ENCODE measurements at places on chromosomes 12 and 14. TPM values are rescaled to one million over a fixed set of nuclear protein-coding genes. Genes with fewer than 3 reads are reported as not detected.

DNA sequence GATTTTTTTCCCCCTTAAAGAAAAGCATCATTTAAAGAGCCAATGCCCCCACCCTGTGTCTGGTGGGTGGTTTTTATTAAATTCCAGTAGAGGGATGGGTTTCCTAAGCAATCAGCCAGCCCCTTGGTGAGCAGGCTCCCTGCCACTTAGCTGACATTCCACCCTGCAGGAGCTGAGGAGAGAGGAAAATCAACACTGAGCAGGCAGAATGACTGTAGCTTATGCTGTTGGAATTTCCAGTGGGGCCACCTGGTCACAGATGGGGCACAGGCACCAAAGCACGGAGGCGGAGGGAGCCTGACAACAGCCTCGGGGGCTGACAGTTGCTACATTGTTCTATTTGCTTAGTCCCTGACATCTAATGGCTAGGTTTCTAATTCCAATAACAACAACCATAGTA is 127.7 kb downstream of the TMEM30B start:
- peaks cover 43% of the 10 kb centered on the region for H3K4me1 ChIP-seq
- DNase-seq: no peak
- no peaks in the 10 kb centered on the region for H3K36me3 ChIP-seq
- no peak overlapping the region for H3K27ac ChIP-seq

GRCh38 chr14:104863131-104863862 is 1.8 kb upstream of the CEP170B start:
- H3K27me3 ChIP-seq: no peaks in the 10 kb centered on the region
- no peak for DNase-seq
- no peak overlapping the region for H3K27ac ChIP-seq
- peak overlapping the region; percentile 44 for H3K4me3 ChIP-seq

DNA sequence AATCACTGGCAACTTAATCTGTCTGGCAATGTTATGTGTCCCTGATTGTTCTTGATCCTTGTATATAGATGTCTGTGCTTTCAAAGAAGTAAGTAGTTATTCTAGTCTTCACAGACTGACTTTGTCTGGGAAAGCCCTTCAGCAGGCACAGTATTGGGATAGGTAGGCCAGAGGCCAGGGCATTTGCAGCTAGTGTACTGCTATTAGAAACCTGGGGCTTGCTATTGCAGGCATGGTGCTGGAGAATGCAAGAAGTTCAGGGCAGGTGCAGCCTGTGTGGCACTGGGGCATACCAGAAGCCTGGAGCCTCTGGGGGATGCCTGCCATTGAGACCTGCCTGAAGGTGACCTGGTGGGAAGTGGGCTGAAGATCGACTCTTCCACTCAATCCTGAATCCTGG is 96.3 kb downstream of the TMTC3 start:
- no peak overlapping the region for H3K4me3 ChIP-seq
- H3K4me1 ChIP-seq: no peaks in the 10 kb centered on the region
- H3K27me3 ChIP-seq: no peaks in the 10 kb centered on the region
- no peaks in the 10 kb centered on the region for H3K36me3 ChIP-seq

- H3K4me3 ChIP-seq: no peak overlapping the region
- no peak overlapping the region for H3K27ac ChIP-seq
- H3K4me1 ChIP-seq: no peaks in the 10 kb centered on the region
- no peaks in the 10 kb centered on the region for H3K36me3 ChIP-seq
- no peaks in the 10 kb centered on the region for H3K27me3 ChIP-seq
Observed at GRCh38 chr12:18643681-18644080, 94.1 kb downstream of the PLCZ1 start.

DNA sequence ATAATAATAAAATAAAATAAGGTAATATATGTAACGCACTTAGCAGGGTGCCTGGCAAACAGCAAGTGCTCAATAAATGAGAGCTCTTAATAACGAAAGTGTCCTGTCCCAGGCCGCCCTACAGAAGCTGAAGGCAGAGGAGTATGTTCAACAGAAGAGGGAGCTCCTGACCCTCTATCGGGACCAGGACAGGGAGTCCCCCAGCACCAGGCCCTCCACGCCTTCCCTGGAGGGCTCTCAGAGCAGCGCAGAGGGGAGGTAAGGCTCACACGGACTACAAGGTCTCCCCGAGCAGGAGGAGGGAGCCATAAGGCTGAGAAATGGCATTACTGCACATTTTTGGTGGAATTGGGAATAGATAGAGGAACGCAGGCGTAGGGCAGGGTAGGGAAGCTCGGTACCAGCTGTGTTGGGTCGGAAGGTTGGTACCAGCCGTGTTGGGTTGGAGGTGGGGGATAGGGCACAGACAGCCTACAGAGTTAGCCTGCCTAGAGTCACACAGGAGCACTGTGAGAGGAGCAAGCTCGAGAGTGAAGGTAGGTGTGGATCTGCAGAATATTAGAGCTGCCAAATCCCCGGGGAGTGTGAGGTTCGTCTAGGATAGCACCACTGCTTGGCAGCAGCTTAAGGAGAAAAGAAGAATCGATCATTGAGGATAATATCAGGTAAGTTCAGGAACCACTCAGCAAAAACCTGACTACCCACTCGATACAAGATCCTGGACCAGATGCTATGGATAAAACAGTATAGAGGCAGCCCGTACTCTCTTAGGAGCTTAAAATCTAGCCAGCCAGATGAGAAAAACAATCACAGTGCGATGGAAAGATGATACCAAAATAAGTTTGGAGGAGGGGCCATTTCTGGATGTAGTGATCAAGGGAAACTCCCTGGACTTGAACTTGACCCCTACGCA is 15.3 kb downstream of the TNFRSF1A start:
- H3K4me3 ChIP-seq: no peak overlapping the region
- DNase-seq: no peak
- no peaks in the 10 kb centered on the region for H3K4me1 ChIP-seq
- H3K27ac ChIP-seq: peak overlapping the region; percentile 99
- peaks cover 44% of the 10 kb centered on the region for H3K36me3 ChIP-seq

- no peak for DNase-seq
- no peaks in the 10 kb centered on the region for H3K36me3 ChIP-seq
- H3K27ac ChIP-seq: no peak overlapping the region
- no peaks in the 10 kb centered on the region for H3K27me3 ChIP-seq
- no peaks in the 10 kb centered on the region for H3K4me1 ChIP-seq
- H3K4me3 ChIP-seq: peak overlapping the region; percentile 44
Observed at GRCh38 chr14:59869381-59870255, 958 bp downstream of the RTN1 start.

DNA sequence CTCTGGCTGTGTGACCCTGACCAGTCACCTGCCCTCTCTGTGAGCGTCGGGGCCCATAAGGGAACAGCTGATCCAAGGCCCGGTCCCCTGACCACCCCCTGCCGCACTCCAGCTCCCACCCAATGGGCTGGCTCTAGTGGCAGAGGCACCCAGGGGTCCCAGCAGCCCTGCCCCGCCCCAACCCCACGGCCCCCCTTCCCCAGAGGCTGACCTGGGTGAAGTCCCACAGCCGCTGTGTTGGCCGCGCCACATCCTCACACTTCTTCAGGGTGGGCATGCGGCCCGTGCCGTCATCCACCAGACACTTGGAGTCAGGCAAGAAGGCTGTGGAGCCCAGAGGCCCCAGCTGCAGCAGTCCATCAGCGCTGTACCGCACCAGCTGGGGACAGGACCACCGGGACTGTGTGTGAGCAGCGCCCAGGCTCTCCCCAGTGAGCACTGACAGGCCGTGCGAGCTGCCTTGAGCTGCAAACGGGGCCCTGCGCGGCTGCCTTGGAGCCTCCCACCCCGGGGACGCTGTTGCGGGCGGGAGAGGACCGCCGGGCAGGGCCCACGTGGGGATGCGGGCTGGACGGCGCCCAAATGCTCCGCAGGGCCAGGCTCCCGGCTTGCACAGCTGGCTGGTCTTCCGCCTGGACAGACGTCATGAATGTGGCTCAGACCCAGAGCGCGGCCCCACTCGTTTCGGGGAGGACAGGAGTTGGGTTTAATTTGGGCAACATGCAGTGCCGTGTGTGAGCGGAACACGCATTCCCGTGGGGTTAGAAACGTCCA is 53.5 kb downstream of the NOC4L start:
- no peaks in the 10 kb centered on the region for H3K4me1 ChIP-seq
- no peak overlapping the region for H3K4me3 ChIP-seq
- no peak overlapping the region for H3K27ac ChIP-seq
- no peaks in the 10 kb centered on the region for H3K36me3 ChIP-seq

DNA sequence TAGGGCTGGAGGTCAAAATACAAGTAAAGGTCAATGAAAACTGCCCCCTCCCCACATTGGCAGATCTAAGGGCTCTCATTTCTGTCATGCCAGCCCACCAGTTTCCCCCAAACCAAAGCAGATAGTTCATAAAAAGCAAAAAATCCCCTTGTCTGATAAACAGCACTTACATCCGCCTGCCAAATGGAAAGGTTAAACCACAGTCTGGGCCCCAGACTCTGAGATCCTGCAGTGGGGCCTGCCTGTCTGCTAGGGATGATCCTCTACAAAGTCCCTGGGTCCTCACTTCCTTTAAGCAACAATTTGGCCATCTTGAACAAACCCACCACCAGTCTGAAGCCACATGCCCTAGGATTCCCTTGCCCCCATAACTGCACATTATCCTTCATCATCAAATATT is 9.7 kb upstream of the RPS26 start:
- H3K4me3 ChIP-seq: no peak overlapping the region
- no peaks in the 10 kb centered on the region for H3K27me3 ChIP-seq
- H3K27ac ChIP-seq: no peak overlapping the region
- no peak for DNase-seq
- no peaks in the 10 kb centered on the region for H3K4me1 ChIP-seq

GRCh38 chr14:90892970-90893369 is 76.7 kb upstream of the TTC7B start:
- DNase-seq: no peak
- no peaks in the 10 kb centered on the region for H3K4me1 ChIP-seq
- peaks cover 27% of the 10 kb centered on the region for H3K36me3 ChIP-seq
- no peak overlapping the region for H3K4me3 ChIP-seq

GRCh38 chr14:76812093-76812421 is 625 bp downstream of the ANGEL1 start:
- no peaks in the 10 kb centered on the region for H3K27me3 ChIP-seq
- peak overlapping the region; percentile 74 for H3K4me3 ChIP-seq
- no peaks in the 10 kb centered on the region for H3K36me3 ChIP-seq
- H3K27ac ChIP-seq: peak overlapping the region; percentile 95
- DNase-seq: no peak
- peaks cover 3% of the 10 kb centered on the region for H3K4me1 ChIP-seq

DNA sequence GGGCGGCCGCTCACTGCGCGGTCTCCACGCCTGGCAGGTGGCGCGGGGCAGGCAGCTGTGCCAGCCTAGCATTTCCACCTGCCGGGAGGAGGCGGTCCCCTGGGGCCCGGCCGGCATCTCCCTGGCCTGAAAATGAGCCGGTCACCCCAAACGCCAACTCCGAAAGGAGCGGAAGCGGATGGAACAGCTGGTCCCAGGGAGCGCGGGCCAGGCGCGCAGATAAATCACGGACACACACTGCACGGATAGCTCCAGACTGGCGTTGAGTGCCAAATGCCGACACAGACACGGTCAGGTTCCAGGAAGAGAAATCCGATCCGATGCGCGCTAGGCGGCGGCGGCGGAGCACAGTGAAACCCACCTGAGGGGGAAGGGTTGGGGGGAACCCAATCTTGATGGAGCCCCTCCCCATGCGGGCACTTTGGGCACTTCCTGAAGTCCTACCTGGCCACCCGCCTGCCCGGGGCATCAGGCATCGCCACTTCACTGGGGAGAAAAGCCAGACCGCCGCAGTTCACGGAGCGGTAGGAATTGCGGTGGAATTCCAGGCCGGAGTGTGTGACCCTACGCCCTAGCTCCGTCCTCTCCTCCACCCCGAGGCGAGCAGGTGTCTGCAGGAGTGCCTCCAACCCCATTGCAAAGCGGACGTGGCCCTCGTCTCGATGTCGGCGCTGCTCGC is 624 bp upstream of the PLEKHD1 start:
- H3K4me1 ChIP-seq: no peaks in the 10 kb centered on the region
- H3K27ac ChIP-seq: no peak overlapping the region
- no peak overlapping the region for H3K4me3 ChIP-seq
- H3K36me3 ChIP-seq: no peaks in the 10 kb centered on the region
- peaks cover 60% of the 10 kb centered on the region for H3K27me3 ChIP-seq

GRCh38 chr12:23767834-23768233 is 181.6 kb downstream of the SOX5 start:
- no peak overlapping the region for H3K27ac ChIP-seq
- no peaks in the 10 kb centered on the region for H3K4me1 ChIP-seq
- H3K36me3 ChIP-seq: no peaks in the 10 kb centered on the region
- no peak for DNase-seq
- no peak overlapping the region for H3K4me3 ChIP-seq

KLRD1 gene
- 2.4 TPM for total RNA-seq

TTC9 gene
- 5.0 TPM for total RNA-seq
